ENCODE measurements at places on chromosomes 3 and 15.

DNA sequence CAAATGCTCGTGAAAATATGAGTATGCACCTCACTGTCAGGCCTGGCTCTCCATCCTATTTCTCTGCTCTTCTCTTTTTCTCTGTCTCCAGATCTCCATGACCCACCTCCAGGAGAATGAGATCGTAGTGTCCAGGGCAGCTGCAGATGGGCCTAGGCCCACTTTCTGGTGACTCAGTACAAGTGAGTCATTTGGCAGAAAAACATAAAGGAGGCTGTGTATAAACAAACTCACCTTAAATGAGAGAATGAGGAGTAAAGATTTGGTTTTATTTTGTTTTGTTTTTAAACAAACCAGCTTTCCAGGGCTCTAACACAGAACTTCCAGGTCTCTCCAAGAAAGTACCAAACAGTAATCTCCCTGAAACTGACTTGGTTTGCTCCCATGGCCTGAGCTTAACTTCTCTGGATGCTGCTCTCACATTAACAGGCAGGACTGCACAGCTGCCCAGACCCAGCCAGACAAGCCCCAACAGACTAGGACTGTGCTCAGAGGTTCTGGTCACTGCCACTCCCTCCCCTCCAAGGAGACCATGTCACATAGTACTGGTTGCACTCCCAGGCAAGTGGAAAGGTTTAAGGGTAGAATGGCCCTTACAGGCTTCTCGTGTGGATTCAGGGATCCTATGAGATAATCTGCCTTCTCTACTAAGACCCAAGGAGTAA is 1.5 kb upstream of the HEG1 start:
- no peak for DNase-seq

GRCh38 chr3:186417791-186418190 is 55.8 kb upstream of the DGKG start:
- no peak for DNase-seq

GRCh38 chr3:115279939-115280338 is 132.9 kb upstream of the ZBTB20 start:
- DNase-seq: no peak

GRCh38 chr3:61605589-61606175 is 44.3 kb downstream of the PTPRG start:
- no peak for DNase-seq

- no peak for DNase-seq
These were observed 302.3 kb upstream of the ICE2 start for GRCh38 chr15:60781211-60781713.

- DNase-seq: no peak
These were observed 322.6 kb downstream of the OCA2 start for GRCh38 chr15:27776501-27776900.

DNA sequence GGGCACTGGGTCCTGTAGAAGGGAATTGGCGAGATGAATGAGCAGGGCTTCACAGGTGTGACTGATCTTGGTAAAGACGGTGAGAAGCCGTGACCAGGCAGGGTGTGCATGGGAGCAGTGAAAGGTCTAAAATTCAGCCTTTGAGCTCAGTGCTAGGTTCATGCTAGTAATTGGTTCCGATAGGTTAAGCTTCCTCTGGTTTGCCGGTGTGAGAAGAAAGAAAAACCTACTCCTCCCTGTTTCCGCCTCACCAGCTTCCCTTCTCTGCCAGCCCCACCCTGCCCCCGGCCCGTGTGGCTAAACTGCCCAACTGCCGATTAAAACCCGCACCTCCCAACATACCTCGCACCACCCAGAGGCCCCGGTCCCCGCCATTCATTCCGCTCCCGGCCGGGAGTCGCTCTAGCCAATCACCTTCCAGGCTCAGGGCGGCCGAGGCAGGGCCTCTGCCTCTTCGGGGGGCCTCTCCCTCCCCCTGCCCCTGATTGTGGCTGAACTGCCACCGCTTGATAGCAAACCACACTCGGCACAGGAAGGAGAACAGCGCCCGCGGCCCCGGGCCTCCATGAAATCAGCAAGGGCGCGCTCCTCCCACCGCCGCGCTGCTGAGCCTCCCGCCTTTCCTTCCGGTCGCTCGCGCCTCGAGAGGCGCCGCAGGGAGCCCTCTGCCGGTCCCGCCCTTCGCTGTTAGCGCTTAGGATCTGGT is 7.3 kb upstream of the NRROS start:
- peak; percentile 93 for DNase-seq

DNA sequence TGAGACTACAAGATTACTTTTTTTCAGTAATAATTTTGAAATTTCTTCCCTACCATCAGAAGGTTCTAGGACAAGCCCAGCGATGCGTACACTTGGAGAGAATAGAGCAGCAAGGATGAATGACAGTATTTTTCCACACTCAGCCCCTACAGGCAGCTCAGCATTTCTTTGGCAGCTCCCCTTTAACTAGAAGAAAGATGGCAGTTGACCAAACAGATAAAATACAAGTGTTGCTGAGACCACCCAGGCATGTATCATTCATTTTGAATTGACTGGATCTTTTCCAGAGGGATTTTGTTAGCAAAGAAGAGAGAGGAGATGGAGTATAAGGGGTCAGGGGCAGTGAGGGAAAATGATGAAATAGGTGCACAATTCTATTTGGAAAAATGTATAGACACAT is 761.3 kb downstream of the AGBL1 start:
- DNase-seq: no peak

- DNase-seq: no peak
These were observed 68.8 kb upstream of the SLC12A8 start for GRCh38 chr3:125281381-125281780.

GRCh38 chr3:106685745-106686144 is 691.5 kb upstream of the CCDC54 start:
- DNase-seq: no peak

DNA sequence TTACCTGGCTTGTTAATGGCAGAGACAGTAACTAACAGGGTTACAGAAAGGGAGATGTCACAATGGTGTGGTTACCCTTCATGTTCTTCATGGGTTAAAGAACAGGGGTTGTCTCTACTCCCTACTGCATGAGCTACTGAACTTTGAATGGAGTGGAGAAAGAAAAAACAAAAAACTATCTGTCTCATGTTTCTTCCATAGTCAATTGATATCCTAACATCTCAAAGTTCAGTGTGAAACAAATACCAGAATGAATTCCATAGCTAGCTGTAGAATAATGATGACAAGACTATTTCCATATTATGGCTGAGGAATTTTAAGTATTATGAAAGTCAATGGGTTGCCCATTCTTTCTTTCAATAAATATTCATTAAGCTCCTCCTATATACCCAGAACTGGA is 161.3 kb upstream of the LPP start:
- no peak for DNase-seq

- DNase-seq: no peak
These were observed 465.9 kb upstream of the TGFBR2 start for GRCh38 chr3:30140356-30141075.

DNA sequence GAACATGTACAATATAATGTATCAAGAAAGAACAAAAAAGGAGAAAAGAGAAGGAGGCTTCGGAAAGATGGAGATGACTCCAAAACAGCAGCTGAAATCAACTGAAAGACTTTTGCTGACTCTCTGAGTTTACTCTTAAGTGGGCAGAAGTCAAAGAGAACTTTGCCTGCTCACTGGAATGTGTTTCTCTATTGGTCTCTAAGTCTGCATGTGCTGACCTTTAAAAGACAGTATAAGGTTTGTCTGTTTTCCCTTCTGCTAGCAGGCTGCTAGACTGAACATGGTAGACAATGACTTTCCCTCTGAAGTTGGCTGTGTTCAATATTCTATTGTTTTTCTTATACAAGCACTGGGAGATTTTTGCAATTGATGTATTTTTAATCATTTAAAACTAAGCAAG is 7.2 kb upstream of the MAP4 start:
- no peak for DNase-seq

GRCh38 chr3:121883507-121883906 is 10.7 kb upstream of the SLC15A2 start:
- DNase-seq: no peak

DNA sequence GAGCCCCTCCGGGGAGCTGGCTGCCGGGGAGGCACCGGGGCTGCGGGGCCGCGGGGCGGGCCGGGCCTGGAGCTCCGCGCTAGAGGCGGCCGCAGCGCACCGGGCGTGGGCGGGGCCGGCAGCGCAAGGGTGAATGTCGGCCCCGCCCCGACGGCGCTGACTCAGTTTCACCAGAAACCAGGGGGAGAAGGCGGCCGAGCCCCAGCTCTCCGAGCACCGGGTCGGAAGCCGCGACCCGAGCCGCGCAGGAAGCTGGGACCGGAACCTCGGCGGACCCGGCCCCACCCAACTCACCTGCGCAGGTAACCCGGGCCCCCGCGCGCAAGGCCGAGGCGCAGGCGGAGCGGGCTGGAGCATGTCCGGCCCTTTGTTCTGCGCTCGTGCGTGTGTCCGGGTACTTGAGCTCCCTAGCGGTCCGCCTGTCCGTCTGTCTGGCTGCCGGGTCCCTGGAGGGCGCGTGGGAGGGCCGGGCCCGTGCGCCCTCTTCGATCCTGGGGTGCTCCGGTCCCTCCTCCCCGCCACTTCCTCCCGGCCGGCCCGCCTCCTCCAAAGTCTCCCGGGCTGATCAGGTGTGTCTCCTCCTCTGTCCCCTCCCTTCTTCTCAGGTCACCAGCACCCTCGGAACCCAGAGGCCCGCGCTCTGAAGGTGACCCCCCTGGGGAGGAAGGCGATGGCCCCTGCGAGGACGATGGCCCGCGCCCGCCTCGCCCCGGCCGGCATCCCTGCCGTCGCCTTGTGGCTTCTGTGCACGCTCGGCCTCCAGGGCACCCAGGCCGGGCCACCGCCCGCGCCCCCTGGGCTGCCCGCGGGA is at the start of gene SPINT1:
SPINT1 (plus strand) TSS at position 164 of the 811 bp plus-strand sequence; CDS start at position 671, 507 bp downstream.
- DNase-seq: peak; percentile 68

GRCh38 chr3:191138937-191139336 is 60.1 kb upstream of the OSTN start:
- DNase-seq: no peak

- peak; percentile 52 for DNase-seq
These were observed 6.6 kb upstream of the RAB11A start for GRCh38 chr15:65862682-65863081.

DNA sequence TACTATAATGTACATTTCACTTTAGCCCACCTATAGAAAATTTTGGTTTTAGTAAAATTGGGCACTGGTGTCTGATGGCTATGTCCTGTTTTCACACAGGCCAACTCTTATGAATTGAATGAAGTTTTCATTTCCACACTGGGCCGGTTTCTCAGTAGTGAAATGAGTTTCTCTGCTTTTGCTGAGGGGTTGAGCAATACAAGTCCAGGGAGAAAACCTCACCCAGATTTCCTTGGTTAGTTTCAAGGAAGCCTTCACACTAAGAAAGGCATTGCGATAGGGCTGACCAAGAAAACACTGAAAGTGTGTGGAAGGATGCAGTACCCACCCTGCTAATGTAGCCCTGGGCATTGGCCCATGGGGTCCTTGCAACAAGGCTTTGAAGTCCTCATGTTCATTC is 331.5 kb upstream of the CFAP20DC start:
- peak; percentile 44 for DNase-seq

DNA sequence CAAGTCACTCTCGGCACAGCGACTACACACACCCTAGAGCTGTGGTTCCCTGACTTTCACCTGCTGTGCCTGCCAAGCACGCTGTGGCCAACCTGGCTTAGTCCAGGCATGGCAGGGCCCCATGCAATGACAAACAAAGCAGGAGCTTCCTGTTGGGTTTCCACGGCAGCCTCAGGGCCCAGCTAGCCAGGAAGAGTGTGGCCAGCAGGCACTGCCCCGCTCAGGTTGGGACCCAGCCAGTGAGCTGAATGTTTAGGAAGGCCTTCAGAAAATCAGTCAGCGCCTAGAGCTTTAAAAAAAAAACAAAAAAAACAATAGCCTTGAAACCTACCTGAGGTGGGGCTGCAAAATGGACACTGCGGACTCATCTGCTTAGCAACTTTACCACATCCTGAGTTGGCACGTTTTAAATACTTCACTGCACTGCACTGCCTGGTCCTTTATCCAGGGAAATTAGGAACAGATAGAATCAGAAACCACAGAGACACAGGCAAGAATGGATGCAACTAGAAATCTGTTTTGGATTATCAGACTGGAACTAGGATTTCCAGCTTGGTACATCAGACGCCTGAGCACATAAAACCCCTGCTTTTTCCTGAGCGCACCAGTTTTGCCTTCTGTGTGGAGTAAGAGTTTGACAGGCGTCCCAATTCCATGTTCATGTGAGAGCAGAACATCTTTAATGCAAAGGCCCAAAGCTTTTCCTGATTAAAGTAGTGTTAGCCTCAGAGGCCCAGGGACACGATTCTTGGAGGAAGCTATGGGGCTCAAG is 36.2 kb upstream of the LDHAL6B start:
- DNase-seq: no peak

GRCh38 chr15:60009124-60009960 is 5.2 kb downstream of the FOXB1 start:
- no peak for DNase-seq

DNA sequence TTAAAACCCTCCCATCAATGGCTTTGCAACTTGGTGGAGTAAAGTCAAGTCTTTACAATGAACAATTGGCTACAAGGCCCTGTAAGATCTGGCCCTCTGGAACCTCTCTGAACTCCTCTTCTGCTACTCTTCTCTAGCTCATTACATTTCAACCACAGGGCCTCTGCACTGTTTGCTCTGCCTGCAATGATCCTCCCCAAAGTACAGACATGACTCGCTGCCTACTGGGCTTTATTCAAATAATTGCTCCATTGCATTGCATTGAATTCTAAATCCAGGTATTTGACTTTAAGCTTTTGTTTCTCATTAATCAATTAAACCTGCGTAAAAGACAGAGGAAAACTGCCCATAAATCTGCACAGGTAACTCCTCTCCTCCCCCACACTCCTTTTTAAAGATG is 96.7 kb downstream of the CD47 start:
- no peak for DNase-seq

All from GM06990 (cell line).